ENCODE measurements at places on chromosomes 3 and 15.

GRCh38 chr3:194313560-194314387, 37.4 kb downstream of the CPN2 start:
- DNase-seq = no peak

DNA sequence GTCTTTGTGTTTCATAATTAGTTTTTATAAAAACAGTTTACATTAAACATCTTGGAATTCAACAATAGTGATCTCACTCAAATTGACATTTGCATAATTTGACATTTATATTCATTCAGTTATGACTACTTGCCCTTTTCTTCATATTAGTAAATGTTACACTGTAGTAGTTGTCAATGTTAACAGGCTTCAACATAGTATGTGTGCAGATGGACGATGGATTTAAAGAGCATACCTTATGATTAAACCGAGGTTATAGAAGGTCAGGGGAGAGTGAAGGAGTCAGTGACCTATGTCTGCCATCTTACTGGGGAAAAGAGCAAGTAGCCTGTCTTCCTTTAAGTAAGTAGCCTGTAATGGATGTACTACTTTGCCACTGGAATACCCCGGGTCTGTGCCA, 8.5 kb upstream of the CCNB2 start:
- DNase-seq = no peak

DNA sequence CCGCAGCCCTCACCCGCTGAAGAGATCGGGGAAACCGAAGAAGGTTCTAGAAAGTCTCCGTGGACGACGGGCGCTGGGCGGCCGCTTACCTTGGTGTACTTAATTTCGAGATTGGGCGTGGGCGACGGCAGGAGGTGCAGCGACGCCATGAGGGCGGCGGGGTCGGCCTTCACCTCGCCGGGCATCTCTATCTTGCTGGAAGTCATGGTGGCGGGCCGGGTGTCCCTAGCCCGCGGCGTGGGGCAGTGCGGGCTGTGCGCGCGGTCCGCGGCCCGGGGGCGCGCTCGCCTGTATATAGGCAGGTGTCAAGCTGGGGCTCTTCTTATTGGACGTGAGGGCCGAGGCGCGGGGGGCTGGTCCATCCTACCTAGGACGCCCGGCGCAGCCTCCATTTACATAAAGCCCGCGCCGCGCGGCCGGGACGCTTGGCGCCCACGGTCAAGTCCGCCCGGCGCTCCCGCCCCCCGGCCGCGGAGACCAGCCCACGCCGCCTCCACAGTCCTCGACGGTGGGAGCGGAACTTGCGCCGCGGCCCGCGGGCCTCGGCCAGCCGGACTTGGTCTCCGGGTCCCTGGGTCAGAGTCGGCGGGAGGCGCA, at the start of gene ALDH1A2:
ALDH1A2 (minus strand) TSS at position 267 of the 597 bp plus-strand sequence; CDS start at position 206, 61 bp downstream.
- no peak for DNase-seq

- no peak for DNase-seq
Measured at GRCh38 chr3:70603103-70603502, 290.7 kb upstream of the MDFIC2 start.

DNA sequence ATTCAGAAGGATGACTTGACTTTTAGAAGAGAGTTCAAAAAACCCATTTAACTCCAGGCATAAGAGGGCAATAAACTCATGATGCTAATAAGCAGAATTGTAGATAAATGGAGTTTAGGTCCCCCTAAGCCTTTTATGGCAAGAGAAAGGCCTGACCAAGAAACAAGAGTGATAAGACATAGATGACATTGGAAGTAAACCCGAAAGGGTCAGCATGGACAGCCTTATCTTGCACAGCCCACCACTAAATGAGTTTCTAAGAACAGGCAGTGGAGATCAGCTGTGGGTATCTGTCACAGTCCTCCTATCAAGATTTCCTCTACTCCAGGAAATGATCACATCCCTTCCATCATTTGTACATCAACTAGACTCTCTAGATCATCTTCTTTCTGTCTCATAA, 457.9 kb upstream of the ADAMTS9 start:
- DNase-seq = no peak

- no peak for DNase-seq
Measured at GRCh38 chr3:127690823-127691452, 18.2 kb downstream of the ABTB1 start.

- DNase-seq = no peak
Measured at GRCh38 chr3:98027085-98027446, 8.0 kb downstream of the GABRR3 start.

GRCh38 chr15:57329582-57330367, 46.5 kb upstream of the CGNL1 start:
- DNase-seq = no peak

GRCh38 chr3:186594591-186595113, 18.2 kb upstream of the AHSG start:
- no peak for DNase-seq

DNA sequence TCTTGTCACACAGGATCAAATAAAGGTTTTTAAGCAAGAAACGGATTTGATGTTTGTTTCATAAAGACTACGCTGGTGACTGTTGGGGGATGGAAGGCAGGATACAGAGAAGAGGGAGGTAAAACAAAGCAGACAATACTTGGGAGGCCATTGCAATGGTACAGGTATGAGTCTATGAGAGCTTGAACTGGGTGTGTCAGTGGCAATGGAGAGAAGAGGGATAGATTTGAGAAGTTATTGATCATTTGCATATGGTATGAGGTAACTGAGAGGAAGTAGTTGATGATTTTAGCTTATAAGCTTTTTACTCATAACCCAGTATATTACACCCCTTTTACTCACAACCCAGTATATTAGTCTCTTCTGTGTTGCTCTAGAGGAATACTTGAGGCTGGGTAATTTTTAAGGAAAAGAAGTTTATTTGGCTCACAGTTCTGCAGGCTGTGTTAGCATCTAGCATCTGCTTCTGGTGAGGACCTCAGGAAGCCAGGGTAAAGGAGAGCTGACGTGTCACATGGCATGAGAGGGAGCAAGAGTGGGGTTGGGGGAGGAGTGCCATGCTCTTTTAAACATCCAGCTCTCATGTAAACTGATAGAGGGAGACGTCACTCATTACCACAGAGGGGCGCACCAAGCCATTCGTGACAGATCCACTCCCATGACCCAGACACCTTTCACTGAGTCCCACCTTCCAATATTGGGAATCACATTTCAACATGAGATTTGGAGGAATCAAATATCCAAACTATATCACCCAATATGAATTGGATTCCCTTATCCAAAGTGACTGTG, 153.9 kb downstream of the VPS8 start:
- no peak for DNase-seq

DNA sequence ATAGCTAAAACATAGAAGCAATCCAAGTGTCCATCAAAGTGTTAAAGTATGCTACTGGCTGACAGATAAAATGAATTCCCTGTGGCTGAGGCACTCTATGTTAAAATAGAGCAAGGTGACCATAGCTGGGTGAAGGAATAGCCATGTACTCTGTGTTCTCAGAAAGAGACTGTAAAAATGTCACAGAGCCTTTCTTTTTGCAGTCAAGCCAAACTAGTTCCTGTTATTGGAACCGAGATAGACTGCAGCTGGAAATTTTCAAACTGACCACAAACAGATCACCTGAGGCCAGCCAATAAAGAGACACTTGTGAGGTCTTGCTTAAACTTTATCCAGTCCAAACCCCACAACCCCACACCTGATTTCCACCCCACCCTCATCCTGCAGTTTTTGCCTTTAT, 422.8 kb upstream of the NAALADL2 start:
- no peak for DNase-seq

DNA sequence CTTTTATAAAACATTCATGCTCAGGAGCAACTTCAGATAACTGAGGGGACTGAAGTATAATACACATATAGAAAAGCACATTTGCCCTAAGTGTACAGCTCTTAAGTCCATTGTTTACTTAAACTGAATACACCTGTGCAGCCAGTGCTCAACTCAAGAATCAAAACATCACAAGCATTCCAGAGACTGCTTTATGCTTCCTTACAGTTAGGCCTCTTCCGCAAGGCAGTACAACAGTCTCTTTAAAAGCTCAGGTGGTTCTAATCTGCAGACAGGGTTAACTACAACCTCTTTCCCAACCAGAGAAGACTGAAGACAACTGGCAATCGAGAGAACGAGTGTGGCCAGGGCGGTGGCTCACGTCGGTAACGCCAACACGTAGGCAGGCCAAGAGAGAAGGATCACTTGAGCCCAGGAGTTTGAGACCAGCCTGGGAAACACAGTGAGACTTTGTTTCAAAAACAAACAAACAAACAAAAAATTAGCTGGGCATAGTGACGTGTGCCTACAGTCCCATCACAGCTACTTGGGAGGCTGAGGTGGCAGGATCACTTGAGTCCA, 16.9 kb downstream of the MCCC1 start:
- DNase-seq = no peak

DNA sequence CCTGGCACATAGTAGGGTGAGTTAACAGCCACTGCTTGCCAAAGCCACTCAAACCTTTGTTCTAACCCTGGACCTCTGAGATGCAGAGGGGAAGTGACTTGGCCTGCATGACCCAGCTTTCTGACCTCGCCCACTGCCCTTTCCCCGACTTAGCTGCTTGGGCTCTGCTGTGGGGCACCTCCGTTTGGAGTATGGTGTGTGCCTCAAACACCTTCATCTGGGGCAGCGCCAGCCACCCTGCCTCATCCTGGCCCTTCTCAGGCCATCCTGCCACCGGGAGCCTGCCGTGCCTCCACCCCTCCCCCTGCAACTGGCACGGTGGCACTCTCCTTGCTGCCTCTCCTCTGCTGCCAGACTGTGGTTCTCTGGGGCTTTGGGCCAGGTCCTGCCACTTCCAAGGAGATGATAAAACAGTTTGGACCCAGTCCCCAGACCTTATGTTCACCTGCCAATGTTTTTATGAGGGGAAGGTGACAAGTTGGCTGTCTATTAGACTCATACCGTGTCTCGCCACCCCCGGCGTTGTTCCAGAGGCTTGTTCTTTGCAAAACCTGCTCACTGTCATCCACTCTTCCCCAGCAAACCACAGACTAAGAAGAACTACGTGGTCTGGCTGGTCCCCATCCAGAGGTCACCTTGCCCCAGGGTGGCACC, 32.2 kb downstream of the SLC6A6 start:
- no peak for DNase-seq

GRCh38 chr3:24596626-24597025, 102.0 kb upstream of the THRB start:
- no peak for DNase-seq

GRCh38 chr3:133300102-133300501, 99.8 kb upstream of the BFSP2 start:
- no peak for DNase-seq

GRCh38 chr3:148309390-148310035, 388.2 kb upstream of the AGTR1 start:
- no peak for DNase-seq

DNA sequence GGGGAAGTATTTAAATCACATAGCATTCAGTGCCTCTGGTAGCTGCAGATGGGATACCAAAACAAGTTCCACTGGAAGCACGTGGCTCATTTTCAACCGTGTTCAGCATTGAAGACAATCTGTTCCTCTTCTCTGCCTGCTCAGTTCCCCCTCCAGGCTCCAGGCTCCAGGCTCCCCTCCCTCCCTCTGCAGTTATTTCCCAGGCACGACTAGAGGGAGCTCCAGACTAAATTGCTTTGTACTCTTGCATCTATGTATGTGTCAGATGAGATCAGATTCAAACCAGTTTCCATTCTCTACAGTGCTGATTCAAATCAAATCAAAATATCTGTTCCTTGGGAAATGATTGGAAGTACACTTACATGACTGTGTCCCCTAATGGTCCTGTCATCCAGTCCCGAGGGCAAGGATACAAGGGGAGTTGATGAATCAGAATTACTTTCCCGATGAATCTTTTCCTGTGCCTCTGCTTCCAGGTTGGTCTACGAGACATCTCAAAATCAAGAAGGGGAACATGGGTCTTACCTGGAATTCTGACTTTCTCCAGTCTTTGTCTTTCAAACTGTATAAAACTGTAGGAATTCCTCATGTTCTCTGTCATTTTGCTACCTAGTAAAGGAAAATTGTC, 600.5 kb downstream of the EDEM1 start:
- no peak for DNase-seq

- DNase-seq = no peak
Measured at GRCh38 chr3:189488241-189488767, 142.9 kb upstream of the TP63 start.

DNA sequence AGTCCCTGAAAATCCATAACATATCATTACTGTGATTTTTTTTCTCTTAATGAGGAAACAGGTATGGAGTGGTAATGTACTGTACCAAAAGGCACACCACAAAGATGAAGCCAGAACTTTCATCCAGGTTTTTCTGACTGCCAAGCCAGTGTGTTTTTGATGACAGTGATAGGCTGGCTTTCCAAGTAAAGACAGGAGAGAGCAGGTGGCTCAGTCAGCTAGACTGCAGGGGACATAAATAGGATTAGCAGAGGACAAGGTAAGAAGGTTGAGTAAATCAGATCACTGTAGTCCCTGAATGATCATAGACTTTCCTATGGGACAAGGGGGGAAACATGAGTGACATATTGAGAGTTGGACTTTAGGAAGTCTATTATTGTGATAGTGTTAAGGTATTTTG, 127.9 kb downstream of the GADL1 start:
- DNase-seq = no peak

DNA sequence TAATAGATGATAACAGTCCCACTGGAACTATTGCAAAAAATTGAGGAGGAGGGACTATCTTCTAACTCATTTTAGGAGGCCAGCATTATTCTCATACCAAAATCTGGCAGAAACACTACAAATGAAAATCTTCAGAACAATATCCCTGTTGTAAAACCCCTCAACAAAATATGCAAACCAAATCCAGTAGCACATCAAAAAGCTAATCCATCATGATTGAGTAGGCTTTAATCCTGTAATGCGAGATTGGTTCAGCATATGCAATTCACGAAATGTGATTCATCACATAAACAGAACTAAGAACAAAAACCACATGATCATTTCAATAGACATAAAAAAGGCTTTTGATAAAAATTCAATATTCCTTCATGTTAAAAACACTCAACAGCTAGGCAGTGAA, 23.9 kb upstream of the PLSCR2 start:
- no peak for DNase-seq
